ENCODE measurements at places on chromosomes 5 and 9.

- DNase-seq: no peak
Measured at GRCh38 chr9:104826079-104826775, 62.3 kb downstream of the NIPSNAP3B start.

- no peak for DNase-seq
Measured at GRCh38 chr9:135127718-135128670, 40.5 kb downstream of the OLFM1 start.

DNA sequence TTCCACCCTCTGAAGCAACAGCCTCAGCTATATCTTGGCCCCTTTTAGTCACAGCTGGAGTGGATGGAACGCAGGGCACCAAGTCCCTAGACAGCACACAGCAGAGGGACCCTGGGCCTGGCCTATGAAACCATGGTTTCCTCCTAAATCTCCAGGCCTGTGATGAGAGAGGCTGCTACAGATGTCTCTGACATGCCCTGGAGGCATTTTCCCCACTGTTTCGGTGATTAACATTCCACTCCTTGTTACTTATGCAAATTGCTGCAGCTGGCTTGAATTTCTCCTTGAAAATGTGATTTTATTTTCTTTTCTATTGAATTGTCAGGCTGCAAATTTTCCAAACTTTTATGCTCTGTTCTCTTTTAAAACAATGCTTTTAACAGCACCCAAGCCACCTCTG, 384.8 kb downstream of the PRR16 start:
- no peak for DNase-seq

- DNase-seq: no peak
Measured at GRCh38 chr5:43245724-43246385, 53.8 kb downstream of the NIM1K start.

DNA sequence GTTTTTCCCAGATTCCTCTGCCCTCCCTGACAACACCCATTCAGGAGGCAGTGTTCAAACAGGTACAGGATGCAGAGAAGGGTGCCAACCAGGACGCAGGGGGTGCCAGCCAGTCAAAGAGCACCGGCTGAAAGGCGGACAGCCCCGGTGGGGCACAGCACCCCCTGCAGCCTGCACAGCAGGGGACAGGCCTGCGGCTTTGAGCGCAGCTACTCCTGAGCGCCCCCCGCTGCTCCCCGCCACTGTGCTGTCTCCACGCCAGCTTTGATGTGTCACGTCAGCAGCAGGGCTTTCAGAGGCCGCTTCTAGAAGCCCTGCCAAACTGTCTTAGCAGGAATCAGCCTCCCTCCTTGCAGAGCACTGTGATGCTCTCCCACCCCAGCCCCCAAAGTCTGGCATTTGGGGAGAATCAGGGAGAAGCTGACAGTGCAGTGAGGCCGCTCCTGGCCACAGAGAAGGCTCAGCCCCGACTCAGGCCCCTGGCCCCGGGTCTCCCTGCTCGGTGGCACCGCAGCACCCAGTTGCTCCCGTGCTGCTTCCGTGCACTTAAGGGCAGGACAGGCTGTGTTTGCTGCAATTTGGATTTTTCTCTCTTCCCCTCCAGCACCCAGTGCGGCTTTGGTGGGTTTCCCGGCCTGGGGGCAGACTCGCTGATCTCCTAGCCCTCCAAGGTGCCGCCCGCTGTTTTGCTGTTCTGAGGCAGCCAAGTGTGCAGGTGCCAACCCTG, 20.3 kb downstream of the AK8 start:
- no peak for DNase-seq

DNA sequence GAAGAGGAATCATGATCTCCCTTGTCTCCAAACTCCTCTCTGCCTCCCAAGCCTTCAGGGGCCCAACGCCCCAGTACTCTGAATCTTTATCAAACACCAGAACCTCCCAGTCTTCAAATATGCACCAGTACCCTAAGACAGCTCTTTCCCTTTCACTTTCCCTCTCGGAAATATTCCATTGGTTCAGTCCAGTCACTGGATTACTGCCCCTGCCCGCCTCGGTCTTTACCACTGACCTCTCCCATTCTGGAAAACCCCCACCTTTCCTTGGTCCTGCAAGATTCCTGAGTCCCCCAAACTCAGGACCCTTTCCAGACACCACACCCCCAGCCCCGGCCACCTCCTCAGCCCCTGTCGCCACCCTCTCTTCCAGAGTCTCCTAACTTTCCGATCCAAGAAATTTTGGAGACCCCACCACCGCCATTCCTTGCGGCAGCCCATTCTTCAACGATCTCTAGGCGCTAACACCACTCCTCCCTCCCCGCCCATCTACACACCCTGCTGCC, 674 bp downstream of the C5orf15 start:
- no peak for DNase-seq

All from stimulated activated CD4-positive, alpha-beta T cell treated with anti-CD3 and anti-CD28 coated beads, Interleukin-1b, Interleukin-23, amount 100 ng/mL, for 1 hour (primary cell).